Epithelial cell of proximal tubule (primary cell): ENCODE measurements at places on chromosomes 2 and 18. TPM values are rescaled to one million over a fixed set of nuclear protein-coding genes. Genes with fewer than 3 reads are reported as not detected.

DNA sequence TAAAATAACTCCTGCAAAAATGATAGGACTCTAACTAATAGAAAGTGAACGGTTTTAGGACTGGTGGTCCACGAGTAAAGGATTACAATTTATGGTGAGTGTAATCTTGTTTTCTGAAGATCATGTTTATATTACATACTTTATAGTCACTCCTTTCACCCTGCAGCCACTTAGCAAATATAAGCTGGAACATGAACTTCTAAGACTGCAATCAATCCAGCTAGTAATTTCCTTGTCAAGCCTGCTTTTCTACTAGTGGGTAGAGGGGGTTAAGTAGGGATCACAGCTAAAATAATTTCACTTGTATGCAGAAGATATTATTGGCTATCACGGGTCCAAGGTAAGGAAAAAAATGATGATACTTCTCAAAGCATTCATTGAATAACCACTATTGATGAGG, 125.5 kb upstream of the NETO1 start:
- no peak for DNase-seq

- no peak for DNase-seq
These were observed 43.9 kb upstream of the STPG4 start for GRCh38 chr2:47198985-47199451.

GRCh38 chr18:498931-499775, 1.3 kb downstream of the COLEC12 start:
- DNase-seq, result no peak

DNA sequence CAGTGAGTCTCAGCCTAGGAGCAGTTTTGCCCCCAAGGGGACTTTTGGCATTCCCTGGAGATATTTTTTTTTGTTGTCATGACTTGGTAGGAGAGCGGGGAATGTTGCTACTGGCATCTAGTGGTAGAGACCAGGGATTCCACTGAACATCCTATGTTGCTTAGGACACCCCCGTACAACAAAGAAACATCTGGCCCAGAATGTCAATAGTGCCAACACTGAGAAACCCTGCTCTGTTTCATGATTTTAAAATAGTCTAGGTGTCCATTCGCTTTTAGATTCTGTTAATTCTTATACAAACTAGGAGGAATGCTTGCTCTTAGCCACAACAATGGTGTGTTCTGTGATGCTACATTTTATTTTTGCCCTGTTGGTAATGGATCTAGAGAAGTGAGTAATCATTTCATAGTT, 225.8 kb upstream of the SIX3 start:
- peak; percentile 20 for DNase-seq

- DNase-seq, result no peak
These were observed 352.7 kb downstream of the ARL6IP6 start for GRCh38 chr2:153071090-153071489.

GRCh38 chr2:182359027-182359989, 67.5 kb downstream of the PDE1A start:
- no peak for DNase-seq

DNA sequence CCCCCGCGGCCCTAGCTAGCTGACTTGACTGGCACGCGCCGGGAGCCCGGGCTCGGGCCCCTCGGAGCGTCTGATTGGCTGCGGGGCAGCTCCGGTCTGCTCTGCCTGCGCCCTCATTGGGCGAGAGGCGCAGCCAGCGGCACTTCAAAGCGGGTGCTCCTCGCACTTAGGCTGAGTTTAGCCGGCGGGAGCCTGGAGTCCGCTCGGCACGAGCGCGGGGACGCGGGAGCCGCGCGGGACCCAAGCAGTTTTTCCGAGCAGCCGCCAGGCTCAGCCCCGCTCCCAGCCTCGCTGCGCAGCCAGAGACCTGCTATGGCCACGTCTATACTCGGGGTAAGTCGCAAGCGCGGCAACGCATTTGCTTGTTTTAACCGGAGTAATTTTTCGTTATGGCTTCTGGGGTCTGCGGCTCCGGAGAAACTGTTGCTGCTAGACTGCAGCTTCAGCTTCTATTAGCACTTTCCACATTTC, at the start of gene SP9:
TSS of gene SP9 (plus strand) at position 174 of the 471 bp plus-strand sequence. CDS start at position 313, 139 bp downstream.
- no peak for DNase-seq

DNA sequence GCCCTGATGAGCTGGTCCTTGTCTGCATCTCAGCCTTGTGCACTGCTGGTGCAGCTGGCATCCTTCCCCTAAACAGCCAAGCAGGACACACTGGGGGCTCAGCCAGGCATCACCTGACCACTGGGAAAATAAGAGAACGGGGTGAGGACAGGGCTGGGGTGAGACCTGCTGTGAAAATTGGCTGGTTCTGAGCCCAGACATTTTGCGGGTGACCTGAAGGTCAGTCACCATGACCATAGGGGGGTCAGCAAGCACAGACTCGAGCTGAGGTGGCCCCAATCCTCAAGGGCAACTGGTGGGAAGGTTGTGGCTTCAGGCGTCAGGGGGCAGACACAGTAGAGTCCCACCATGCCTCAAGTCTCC, 144.9 kb upstream of the TWIST2 start:
- DNase-seq, result no peak

GRCh38 chr2:67877301-67877700, 185.5 kb downstream of the C1D start:
- DNase-seq, result no peak

DNA sequence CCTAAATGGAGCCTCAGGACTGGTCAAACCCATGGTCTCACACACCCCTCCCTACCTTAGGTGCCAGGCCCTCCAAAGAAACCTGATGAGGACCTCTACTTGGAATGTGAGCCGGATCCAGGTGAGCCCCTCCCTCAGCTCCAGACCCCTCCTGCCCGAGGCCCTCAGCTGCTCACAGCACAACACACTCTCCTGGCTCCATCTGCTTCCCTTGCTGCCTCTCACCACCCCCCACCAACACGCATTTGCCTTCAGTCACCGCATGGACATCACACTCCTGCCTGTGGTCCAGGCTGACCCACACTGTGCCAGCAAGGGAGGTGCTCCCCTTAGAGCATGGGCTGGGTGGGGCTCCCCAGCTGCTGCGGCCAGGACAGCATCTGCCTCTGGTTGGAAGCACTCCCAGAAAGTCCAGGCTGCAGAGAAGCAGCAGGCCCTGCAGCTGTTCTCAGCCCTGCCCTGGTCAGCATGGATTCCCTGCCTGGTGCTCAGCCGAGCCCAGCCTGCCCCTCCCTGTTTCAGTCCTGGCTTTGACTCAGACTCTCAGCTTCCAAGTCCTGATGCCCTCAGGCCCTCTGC, 15.1 kb downstream of the SH2D6 start:
- DNase-seq, result no peak

- no peak for DNase-seq
These were observed 100.6 kb downstream of the CDK15 start for GRCh38 chr2:201906777-201907562.

- DNase-seq, result no peak
These were observed 132.4 kb downstream of the COPS8 start for GRCh38 chr2:237217995-237218616.

DSC3 gene
- 0.14 and 0.75 TPM in 2 replicates for total RNA-seq

GRCh38 chr2:204973616-204974015, 428.3 kb downstream of the PARD3B start:
- DNase-seq, result no peak

IL37 gene
- not detected in 2 replicates for total RNA-seq

EXOC6B gene
- total RNA-seq, result 7.3 and 7.7 TPM in 2 replicates

DNA sequence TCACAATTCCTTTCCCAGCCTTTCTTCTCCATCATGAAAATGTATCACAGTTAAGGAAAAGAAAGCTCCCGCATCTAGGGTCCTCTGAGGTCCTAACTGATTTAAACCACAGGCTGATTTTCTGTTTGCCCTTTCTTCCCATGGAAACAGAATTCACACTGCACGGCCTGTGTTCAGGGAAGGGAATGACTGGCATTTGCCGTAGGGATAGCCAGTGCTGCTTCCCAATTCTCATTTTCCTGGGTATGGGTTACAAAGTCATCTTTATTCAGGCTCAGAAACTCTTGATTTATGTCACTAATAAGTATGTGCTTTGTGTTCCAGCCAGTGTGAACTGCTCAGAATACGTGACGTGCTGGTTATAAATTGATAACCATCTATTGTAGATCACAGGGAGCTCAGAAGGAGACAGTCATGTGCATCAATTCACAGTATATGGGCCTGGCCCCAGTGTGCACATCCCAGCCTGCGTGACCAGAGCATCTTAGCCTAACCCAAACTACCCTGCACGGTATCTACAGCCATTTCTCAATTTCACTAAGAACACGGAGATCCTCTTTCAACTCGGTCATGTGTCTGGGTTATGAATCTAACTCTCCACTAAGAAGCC, 163.3 kb downstream of the LRRC30 start:
- DNase-seq, result no peak

DNA sequence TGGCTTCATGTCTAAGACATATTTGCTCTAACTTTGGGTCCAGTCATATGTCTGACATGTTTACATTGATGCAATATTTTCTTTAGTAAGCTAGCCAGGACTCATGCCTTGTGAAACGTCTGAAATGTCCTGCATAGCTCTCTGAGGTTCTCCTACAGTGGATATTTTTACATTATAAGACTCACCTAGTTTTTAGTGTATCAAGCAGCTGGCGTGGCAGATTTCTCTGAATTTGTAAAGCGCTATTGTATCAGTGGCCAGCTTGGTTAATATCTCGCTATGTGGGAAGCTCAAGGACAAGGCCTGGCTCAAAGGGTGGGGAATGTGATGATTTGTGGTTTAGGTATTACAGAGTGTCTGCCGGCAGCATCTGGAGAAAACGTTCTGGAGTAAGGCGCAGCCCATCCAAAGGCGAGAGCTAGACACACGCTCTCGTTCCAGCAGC, 164.3 kb downstream of the LTBP1 start:
- DNase-seq, result no peak

- DNase-seq, result no peak
These were observed 460.5 kb downstream of the TGIF1 start for GRCh38 chr18:3910512-3910911.

GRCh38 chr2:127293386-127293747, 577 bp downstream of the ERCC3 start:
- DNase-seq, result no peak

C2orf78 gene
- not detected in 2 replicates for total RNA-seq

SCN9A gene
- 0.87 and 2.1 TPM in 2 replicates for total RNA-seq

FIGLA gene
- not detected in 2 replicates for total RNA-seq

MARCHF4 gene
- 4.2 and 6.9 TPM in 2 replicates for total RNA-seq

- no peak for DNase-seq
These were observed 42.9 kb downstream of the MMADHC start for GRCh38 chr2:149544692-149545091.

- peak; percentile 52 for DNase-seq
These were observed 10.7 kb downstream of the COL4A4 start for GRCh38 chr2:227153307-227153706.

DNA sequence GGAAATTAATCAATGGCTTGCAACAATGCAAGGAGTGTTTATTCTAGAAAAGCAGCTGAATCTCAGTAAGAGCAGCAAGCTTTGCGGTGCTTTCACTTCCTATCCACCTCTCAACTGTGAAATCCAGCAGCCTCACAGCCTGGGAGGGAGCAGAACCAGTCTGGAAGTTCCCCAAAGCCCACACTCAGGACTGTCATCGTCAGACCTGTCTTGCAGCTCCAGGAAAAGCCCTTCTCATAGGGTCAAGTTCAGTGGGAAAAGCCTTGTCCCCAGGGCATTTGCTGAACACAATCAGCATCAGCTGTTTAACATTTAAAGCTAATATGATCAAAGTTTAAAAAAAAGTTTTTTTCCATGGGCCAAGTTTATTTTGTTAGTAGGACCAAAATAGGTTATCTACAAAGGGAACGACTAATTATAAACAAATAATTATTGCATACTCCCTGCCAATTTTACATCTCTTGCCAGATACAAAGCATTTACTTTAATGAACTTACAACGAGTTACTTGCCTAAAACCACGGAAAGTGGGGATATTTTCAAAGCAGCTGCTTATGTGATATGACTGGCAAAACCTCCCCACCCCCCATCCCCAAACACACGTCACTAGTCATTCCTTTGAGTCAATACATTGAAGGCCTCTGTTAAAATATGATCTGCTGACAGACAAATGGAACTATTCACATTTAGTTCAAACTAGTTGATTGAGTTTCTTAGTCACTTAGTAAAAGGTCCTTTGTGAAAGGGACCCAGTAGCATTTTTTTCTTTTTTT, 36.8 kb downstream of the PARD6G start:
- no peak for DNase-seq

GRCh38 chr2:23602116-23602515, 217.1 kb downstream of the KLHL29 start:
- no peak for DNase-seq

MYL12B gene
- 562 and 563 TPM in 2 replicates for total RNA-seq

DNA sequence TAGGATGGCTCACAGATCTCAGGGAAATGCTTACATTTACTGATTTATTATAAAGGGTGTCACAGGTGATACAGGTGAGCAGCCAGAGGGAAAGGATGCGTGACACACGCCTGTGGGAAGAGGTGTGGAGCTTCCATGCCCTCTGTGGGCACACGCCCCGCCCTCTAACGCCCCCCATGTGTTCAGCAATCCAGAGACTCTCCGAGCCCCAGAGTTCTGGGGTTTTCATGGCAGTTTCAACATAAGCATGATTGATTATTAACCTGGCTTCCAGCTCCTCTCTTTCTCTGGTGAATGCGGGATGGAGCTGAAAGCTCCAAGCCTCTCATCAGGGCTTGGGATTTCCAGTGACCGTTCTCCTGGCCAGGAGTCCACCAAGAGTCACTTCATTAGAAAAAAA, 34.3 kb upstream of the ODC1 start:
- no peak for DNase-seq

DNA sequence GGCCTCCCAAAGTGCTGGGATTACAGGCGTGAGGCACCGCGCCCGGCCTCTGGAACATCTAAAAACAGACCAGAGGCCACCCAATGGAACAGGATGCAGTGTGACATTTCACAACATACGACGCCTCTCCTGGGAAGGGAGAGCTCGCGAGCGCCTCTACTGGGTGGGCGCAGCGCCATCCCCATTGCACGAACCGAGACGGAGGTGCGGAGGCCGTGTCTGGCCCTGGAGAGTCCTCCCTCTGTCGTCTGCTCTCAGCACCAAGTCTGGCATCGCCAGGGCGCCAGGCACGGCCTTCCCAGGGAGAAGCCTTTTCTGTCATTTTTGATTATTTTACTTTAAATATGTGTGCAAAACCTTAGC, 9.4 kb upstream of the GBX2 start:
- no peak for DNase-seq

DNA sequence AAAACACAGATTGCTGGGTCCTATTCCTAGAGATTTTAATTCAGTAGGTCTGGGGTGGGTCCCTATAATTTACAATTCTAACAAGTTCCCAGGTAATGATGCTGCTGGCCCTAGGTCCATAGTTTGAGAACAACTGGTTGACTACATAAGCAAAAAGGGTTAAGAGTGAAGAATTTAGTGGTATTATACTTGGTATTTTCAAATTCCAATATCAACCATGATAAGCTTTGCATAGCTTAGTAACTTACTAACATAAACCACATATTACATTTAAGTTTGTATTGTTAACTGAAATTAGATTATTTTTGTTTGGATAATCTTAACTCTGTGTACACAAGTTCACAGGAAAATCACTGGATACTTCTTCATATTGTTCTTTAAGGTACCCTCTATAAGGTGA, 862.9 kb upstream of the ACVR2A start:
- DNase-seq, result no peak

GRCh38 chr2:159609811-159610549, 6.4 kb downstream of the BAZ2B start:
- DNase-seq, result no peak

GRCh38 chr2:94984964-94985575, 40.4 kb upstream of the MAL start:
- DNase-seq, result no peak

DCC gene
- total RNA-seq, result not detected in 2 replicates

PTH2R gene
- total RNA-seq, result not detected in 2 replicates

GRCh38 chr2:119694845-119695521, 16.0 kb downstream of the TMEM177 start:
- no peak for DNase-seq

- DNase-seq, result no peak
These were observed 25.2 kb downstream of the EPB41L5 start for GRCh38 chr2:120037995-120038541.

GRCh38 chr2:28729698-28730097, 21.9 kb upstream of the PPP1CB start:
- no peak for DNase-seq
